ENCODE measurements at places on chromosomes 2 and 18.

GRCh38 chr2:156065912-156066311 is 266.6 kb downstream of the NR4A2 start:
- no peak for DNase-seq

DNA sequence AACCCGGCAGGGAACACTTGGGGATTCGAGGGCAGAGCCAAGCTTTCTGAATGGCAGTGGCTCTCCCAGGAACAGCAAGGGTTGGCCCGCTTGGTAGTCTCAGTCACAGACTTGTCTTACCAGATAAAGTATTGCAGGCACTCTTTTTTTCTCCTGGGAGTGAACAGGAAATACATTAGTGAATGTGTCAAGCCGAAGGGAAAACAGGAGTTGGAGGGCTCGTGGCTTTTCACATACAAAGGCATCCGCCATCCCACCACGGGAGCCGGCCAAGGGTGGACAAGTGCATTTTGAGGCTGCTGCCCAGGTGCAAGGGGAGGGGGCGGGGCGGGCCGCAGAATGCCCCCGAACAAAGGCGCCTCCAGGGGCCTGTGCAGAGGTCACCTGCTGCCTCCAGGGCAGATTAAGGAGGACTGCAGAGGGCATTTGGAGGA is 163.3 kb upstream of the SIX3 start:
- DNase-seq: no peak

DNA sequence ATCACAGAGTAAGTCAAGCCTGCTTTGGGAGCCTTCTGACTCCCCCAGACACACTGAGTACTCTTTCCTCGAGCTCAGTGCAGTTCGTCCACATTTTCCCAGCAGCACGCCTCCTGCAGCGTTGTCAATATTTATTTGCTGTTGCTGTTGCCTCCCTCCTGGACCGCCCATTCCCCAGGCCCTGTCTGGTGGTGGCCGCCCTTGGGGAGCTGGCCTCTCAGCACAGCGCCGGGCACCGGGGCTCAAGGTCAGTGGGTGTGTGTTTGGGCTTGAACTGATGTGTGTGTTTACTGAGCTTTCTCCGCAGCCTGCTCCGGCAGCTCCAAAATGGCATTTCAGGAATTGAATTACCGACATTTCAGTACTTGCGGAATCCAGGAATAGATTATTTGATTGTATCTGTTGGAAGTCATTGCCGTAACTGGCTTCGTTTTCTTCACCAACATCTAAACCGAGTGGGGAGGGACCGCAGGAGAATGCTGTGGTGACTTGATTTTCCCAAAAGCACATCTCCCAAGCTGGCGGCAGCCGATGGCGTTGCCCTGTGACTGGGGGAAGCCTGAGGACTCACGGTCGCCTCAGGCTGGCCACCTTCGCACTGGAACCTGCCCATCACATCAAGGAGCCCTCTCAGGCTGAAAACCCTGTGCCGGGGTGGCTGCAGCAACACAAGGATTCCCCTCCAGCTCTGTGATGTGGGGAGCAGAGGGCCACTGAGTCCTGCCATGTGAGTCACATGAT is 66.0 kb downstream of the HPCAL1 start:
- no peak for DNase-seq

GRCh38 chr2:138147796-138148195 is 183.5 kb downstream of the HNMT start:
- no peak for DNase-seq

GRCh38 chr18:79299272-79299671 is 96.5 kb upstream of the NFATC1 start:
- DNase-seq: no peak

DNA sequence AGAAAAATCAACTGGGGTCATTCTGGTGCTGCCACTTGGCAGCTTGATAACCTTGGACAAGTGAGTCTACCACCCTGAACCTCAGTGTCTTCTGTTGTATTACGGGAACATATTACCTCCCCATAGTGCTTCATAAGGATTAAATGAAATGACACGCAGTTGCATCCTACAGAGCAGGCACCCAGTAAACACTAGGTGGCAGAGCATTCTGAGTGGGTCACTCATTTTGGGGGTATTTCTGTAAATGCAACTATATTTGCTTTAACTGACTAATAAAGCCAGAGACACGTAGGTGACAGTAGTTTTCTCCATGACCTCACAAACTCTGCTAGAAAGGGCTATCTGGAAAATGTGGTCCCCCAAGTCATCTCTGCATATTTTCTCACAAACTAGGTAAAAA is 4.7 kb downstream of the CD226 start:
- DNase-seq: no peak

GRCh38 chr2:31187166-31187565 is 30.1 kb downstream of the CAPN14 start:
- DNase-seq: no peak

Measured in activated naive CD4-positive, alpha-beta T cell (primary cell).